Astrocyte (in vitro differentiated cells and primary cell): ENCODE measurements at places on chromosomes 7 and 10.

DNA sequence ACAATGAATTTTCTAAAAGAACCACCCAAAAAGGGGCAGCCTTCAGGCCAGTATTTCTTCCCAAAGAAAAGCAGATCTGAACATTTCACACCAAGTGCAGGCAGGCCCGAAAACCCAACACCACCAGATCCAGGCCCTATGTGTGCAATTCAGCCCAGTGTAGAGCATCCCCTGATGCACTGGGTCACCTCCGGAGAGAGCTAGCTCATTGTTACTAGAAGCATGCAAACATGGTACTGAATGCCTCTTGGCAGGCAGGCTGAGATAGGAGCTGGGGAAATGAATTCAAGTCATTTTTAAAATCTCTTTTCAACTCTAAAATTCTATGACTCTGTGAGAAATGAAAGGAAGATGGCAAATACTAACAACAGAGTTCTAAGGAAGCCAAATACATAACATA is 174.8 kb downstream of the ELMO1 start:
- H3K4me3 ChIP-seq = no peak overlapping the region
- H3K36me3 ChIP-seq = no peaks in the 10 kb centered on the region
- no peak overlapping the region for H3K27ac ChIP-seq
- no peak for DNase-seq

GRCh38 chr10:11411926-11412545 is 199.4 kb downstream of the USP6NL start:
- H3K4me1 ChIP-seq = no peaks in the 10 kb centered on the region
- no peaks in the 10 kb centered on the region for H3K27me3 ChIP-seq
- H3K27ac ChIP-seq = no peak overlapping the region
- no peak for DNase-seq

DNA sequence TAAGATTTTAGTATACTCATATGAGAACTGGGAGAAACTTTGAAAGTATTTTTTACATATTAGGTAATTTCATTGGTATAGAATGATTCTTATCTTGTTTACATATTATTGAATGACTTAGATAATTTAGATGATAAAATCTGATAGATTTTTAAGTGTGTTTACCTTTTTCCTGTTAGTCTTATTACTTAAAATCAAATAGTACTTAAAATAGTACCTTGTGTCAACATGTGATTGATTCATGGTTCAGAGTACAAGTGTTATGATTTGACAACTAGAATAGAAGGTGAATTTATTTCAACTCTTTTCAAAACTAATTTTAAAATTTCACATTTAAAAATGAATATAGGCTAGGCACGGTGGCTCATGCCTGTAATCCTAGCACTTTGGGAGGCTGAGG is 4.1 kb downstream of the MKLN1 start:
- no peak overlapping the region for H3K4me3 ChIP-seq
- H3K36me3 ChIP-seq = no peaks in the 10 kb centered on the region

DNA sequence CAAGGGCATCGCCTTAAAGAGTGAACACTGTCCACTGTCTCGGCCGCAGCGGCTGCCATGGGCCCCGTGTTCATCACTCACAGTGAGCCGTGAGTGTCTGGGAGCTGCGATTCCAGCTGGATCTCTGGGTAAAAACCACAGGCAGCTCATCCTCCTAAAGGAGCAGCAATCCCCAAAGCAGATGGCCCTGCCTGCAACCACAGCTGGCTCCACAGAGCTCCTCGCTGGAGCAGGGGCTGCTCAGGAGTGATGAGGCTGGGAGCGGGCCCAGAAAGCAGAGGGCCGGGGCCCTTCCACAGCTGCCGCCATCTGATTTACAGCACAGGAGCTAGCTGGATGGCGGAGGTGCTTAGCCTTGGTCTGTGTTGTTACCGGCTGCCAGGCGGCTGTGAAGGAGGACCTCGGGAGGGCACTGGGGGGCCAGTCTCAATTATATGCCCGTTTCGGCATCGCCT is 6.6 kb upstream of the TMEM184A start:
- H3K4me1 ChIP-seq = peaks cover 10% of the 10 kb centered on the region
- no peak overlapping the region for H3K4me3 ChIP-seq
- H3K27me3 ChIP-seq = no peaks in the 10 kb centered on the region
- no peaks in the 10 kb centered on the region for H3K36me3 ChIP-seq
- H3K27ac ChIP-seq = no peak overlapping the region
- DNase-seq = no peak

DNA sequence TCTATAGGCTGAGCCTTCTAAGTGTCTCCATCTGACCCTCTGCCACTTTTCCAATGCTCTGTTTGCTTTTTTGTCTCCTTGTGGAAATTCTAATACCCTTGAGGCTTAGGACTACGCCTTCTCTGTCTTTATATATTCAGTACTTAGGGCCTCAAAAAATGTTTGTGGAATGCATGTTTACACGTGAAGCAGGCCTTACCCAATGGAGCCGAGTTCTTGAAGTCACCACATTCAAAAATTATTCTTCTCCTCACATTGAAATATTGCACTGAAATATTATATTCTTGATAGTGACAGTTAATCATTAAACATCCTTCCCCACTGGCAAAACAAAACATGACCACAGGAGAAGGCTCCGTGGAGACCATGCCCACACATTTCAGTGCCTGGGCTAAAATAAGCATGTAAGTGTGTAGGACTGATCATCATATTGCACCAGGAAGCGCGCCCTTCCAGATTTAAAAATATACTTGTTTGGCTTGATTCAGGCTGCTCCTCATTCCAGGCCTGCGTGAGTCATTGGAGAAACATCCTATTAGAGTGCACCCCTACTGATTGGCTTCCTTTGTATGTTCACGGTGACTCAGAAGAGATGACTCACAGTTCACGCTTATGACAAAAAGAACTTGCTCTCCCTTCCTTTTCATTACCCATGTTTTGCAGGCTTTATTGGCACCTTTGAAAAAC is 307.4 kb upstream of the AOAH start:
- H3K27me3 ChIP-seq = no peaks in the 10 kb centered on the region
- no peaks in the 10 kb centered on the region for H3K36me3 ChIP-seq
- peaks cover 18% of the 10 kb centered on the region for H3K4me1 ChIP-seq
- peak; percentile 99 for DNase-seq

GRCh38 chr7:146876411-146876810 is 759.8 kb downstream of the CNTNAP2 start:
- H3K27me3 ChIP-seq = no peaks in the 10 kb centered on the region
- H3K36me3 ChIP-seq = no peaks in the 10 kb centered on the region
- H3K27ac ChIP-seq = no peak overlapping the region
- H3K4me3 ChIP-seq = no peak overlapping the region

- H3K27me3 ChIP-seq = no peaks in the 10 kb centered on the region
- H3K27ac ChIP-seq = peak overlapping the region; percentile 37
- H3K4me1 ChIP-seq = peaks cover 53% of the 10 kb centered on the region
- no peak for DNase-seq
Measured at GRCh38 chr7:5630670-5631069, 150.8 kb downstream of the RNF216 start.

DNA sequence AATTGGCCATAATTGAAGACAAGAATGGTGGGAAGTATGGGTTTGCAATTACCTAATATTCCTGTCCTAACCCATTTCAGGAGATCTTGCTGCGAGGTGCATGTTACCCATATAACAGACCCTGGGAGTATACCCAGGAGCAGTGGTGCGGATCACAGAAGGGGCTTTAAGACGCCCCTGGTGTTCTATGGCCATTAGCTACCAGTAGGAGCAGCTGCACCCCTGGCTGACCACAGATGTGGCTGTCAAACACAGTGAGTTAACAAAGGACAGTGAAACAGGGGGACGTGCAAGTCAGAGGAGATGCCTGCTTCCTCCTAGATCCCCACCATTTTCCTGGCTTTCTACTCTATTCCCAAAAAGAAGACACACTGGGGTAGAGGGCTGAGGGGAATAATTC is 25.2 kb downstream of the AOC1 start:
- H3K27ac ChIP-seq = no peak overlapping the region
- H3K27me3 ChIP-seq = no peaks in the 10 kb centered on the region
- H3K4me3 ChIP-seq = no peak overlapping the region
- H3K36me3 ChIP-seq = no peaks in the 10 kb centered on the region
- no peak for DNase-seq

DNA sequence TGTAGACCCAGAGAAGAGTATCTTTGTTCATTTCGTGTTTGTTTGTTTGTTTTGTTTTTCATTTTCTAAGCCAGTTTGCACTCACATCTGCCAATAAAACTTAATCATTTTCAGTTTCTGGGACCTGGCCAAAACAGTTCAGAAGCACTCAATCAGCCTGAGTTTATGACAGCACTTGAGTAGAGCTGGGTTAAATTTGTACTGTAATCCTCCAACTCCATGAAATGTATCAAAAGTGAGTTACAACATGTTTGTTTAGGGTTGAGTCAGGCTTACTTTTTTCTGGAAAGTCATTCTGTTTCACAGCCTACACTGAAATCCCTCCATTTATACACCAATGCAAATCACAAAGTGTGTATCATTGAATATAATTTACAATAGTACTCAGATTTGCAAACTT is 91.9 kb downstream of the ZWINT start:
- H3K27me3 ChIP-seq = no peaks in the 10 kb centered on the region
- no peak overlapping the region for H3K27ac ChIP-seq
- no peak for DNase-seq
- no peaks in the 10 kb centered on the region for H3K4me1 ChIP-seq

GRCh38 chr7:44547536-44548231 is 6.6 kb upstream of the NPC1L1 start:
- DNase-seq = no peak
- H3K27ac ChIP-seq = no peak overlapping the region
- H3K36me3 ChIP-seq = no peaks in the 10 kb centered on the region
- H3K4me3 ChIP-seq = no peak overlapping the region
- peaks cover 3% of the 10 kb centered on the region for H3K27me3 ChIP-seq
- no peaks in the 10 kb centered on the region for H3K4me1 ChIP-seq

DNA sequence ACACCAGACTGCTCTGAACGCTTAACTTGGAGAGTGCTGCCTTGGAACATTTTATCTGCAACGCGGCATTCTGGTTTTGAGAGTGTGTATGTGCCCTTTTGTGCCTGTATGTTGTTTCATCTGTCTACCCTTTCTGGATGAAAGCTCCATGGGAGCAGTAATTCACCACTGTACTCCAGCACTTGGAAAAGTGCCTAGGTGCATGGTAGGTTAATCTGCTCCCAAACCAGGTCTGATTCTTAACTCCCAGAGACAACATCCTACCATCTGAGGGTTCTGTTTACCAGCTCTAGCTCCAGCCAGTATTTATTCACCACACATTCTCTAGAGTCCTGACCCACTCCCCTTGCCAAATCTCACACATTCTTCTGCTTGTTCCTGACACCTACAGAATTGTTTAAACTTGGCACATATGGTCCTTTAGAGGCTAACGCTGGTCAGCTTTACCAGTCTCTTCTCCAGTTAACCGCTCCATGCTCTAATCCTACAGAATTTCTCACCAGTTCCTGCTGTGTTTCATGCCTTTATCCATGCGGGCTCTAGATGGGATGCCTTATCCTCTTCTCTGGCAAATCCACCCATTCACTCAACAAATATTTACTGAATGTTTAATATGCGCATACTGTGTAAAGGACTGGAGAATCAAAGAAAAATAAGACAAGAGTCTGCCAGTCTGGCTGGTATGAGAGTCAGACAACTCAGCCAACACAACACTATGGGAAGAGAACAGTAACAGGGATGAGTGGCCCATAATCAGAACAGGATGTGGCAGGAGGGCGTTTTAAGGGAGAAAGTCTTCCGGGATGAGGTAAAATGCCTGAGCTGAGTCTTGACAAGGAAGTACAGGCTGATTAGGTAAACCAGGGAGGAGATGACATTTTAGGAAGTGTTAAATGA is 46.3 kb downstream of the MTPN start:
- H3K36me3 ChIP-seq = peaks cover 10% of the 10 kb centered on the region
- no peaks in the 10 kb centered on the region for H3K27me3 ChIP-seq
- DNase-seq = peak; percentile 71
- H3K4me1 ChIP-seq = peaks cover 14% of the 10 kb centered on the region
- no peak overlapping the region for H3K4me3 ChIP-seq

DNA sequence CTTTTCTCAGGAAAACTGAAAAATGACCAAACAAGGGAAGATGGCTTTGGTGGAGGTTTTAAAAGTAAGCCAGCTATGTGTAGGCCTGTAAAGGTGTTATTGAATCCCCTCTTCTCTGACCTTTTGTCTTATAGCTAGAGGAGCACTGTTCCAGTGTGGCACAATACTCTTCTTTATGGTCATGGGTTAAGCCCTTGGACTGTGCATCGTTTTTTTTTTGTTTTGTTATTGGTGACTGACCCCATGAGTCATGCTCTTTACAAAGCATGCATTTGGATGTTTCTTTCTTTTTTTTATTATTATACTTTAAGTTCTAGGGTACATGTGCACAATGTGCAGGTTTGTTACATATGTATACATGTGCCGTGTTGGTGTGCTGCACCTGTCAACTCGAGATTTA is 19.6 kb upstream of the FAM25A start:
- peaks cover 2% of the 10 kb centered on the region for H3K4me1 ChIP-seq
- DNase-seq = no peak
- no peak overlapping the region for H3K27ac ChIP-seq
- H3K36me3 ChIP-seq = no peaks in the 10 kb centered on the region
- H3K4me3 ChIP-seq = no peak overlapping the region

DNA sequence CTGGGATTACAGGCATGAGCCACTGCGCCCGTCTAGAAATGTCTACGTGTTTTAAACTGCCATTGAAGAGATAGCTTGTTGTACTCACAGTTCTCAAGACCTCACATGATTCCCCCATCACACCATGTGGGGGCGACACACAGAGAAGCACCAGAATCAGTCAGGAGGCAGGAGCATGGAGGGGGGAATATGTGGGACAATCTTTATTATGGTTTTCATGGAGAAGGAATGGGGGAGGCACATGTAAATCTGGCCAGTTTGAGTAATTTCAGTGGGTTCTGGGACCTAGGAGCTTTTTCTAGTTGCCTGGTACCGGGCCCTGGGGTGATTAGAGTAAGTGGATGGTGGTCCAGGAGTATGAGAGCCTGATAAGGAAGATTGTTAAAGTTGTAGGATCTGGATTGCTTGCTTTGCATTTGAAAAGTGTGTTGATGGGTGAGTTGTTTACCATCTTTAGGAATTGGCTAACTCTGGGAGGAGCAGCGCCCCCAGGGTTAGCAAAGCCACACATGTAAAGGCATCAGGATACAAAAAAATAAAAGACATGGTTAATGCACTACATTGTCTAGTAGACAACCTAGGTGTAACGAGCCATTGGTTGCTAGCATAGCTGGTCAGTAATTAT is 85.4 kb upstream of the SLC13A1 start:
- H3K27ac ChIP-seq = no peak overlapping the region
- H3K27me3 ChIP-seq = no peaks in the 10 kb centered on the region
- H3K4me1 ChIP-seq = no peaks in the 10 kb centered on the region
